Cortex of kidney (tissue), 1 donor: ENCODE measurements at places on chromosomes 11 and 22.

GRCh38 chr11:73197348-73197747 is 20.7 kb upstream of the P2RY2 start:
- no peak for DNase-seq

DNA sequence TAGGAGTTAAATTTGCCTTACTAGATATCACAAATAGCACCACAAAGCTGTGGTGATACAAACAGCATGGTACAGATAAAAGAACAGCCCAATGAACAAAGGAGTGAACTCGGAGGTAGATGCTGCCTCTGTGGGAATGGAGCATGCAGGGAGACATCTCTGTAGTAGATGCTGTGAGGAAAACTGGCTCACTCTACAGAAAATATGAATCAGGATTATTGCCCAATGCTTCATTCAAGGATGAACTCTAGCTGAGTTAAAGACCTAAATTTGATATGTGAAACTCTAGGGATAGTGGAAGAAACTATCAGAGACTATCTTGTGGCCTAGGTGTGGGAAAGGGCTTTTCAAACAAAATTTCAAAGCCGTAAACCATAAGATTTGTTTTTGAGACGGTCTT is 15.3 kb upstream of the CAPN5 start:
- no peak for DNase-seq

- no peak for DNase-seq
Observed at GRCh38 chr11:90251599-90251998, 28.8 kb upstream of the CHORDC1 start.

DNA sequence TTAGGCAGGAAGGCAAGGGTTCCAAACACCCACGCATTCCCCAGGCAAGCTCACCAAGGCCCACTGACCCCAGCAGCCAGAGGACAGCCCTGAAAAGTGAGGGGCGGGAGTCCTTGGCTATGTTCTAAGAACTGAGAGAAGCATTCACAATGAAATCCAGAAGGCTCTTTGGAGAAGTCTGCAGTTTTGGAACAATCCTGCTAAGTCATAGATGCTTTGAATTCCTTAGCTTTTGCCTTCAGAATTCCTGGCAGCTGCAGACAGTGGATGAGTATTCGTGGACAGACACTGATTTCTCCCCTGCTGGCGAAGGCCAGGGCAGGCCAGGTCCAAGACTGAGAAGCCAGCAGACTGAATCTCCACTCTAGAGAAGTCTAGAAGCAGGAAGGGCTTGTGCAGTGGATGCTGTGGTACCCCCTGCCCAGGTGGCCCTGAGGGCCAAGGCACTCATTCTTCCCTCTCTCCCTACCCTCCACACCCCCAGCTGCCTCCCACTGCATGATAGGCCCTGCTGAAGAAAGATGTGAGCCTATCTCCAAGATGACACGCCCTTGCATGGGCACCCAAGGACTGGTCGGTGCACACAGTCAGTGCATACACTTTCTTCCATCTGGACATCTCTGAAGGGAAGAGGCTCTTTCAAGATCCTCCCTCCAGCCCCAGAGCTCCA is 133.2 kb upstream of the TEAD1 start:
- DNase-seq: no peak

- DNase-seq: no peak
Observed at GRCh38 chr11:44952500-44953260, 2.0 kb upstream of the TP53I11 start.
